ENCODE measurements at places on chromosomes 4 and X.

DNA sequence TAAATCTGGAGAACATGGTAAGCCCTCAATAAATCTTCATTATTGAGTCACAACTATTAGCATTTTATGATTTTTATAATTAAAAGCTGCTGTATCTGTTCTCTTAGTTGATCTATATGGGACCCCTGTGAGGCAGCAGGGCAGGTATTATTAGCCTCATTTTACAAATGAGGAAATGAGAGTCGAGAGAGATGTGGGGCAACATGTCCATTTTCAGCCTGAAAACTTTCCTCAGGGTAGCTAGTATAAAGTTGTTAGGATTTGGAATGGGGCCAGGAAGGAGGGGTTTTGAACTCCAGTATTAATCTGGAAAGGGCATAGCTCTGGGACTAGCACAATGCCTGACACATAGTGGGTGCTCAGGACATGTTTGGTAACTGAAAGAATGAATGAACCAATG, 191.7 kb upstream of the GPC4 start:
- DNase-seq: no peak

DNA sequence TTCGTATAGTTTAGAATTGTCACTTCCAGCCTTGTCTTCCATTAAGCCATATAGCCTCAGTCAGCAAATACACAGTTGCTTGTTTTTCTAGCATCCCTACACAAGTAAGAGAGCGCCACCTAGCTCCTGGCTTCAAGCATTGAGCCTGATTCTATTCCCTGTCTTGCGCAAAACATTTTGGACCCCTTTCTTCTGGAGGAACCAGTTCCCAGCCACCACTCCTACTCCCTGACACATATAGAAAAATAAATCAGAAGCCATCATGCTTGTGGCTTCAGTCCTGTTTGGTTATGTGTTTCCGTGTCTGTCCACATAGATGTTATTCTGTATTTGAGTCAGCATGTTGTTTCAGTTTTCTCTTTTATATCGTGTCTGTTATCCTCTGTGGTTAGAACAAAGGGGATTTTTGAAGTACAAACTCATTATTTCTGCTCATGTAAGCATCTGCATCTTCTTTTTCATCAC, 59.9 kb downstream of the GK start:
- DNase-seq: peak; percentile 91

DNA sequence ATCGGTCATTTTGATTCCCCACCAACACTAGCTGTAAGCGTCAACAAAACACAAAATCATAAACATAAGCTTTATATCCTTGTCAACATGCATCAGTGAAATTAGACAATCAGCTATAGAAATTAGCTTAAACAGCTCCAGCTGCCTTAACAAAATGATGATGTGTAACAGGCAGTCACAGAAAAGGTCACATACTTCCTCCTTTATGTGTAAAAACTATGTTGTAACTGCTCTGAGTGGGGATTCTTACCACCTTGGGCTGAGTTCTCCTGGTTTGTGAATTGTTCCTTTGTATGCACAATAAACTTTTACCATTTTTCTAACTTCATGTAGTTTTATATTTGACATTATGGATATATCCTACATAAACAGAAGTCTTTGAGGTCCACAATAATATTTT, 73.9 kb upstream of the MAP9 start:
- DNase-seq: no peak

DNA sequence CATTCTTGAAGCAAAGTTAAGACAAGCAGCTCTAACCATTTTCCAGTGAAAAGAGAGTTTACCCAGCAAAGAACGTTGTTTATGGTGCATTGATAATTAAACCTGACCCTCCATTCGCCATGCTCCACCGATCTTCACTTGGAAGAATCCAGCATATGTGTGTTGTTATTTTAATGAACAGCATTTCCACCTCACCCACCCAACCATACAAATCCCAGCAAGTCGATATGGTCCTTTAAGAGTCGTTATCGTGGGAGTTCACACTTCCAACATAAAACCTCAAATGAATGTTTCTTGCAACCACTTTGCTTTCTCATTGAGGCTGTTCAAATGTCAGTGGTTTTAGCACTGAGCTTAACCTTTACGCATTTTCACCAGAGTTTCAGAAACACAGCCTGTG, 147.4 kb upstream of the LDB2 start:
- DNase-seq: no peak

DNA sequence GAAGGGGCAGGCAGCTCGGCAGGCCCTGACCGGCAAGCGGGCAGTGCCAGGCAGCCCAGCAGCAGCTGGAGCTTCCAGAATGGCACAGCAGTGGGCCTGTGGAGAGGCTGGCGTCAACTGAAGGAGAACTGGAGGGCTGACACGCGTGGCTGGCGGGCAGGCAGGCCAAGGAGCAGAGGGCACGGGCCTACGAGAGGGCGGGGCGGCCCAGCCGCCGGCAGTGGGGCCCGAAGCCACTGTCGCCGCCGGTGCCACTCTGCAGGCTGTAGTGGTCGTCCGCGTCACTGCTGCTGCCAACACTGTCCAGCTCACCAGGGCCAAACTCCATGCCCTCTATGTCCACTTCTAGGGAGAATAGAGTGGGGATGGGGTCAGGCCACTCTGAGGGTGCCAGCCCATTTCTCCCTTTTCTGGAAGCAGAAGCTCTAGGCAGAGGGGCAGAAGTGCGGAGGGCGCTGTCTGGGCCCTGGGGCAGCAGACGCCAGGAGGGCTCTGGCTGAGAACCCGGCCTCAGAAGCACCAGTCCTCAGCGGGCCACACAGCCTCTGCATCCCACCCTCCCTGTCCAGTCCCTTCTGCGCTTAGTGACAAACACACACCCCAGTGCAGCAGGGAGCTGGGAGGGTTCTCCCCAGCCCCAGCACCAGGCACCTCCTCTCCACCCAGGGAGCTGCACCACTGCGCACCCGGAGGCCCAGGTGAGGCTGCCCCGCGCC, 8.6 kb upstream of the HAUS3 start:
- no peak for DNase-seq

DNA sequence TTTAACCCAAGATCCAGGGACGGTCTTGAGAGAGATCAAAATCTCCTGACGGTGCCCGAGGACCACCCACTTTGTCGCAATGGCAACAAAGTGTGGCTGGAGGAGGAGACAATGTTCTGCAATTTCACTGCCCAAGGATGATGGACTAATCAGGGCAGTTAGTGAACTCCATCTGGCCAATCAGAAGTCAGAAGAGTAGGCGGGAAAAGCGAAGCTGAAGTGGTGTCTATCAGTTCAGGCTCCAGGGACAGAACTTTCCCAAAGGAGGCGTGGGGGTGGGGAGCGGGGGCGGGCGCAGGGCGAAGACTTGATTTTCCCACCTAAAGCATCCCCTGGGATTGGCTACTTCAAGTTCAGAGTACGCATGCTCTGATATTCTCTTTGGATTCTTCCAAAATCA, 25.6 kb downstream of the SPACA5B start:
- no peak for DNase-seq

- DNase-seq: no peak
Observed at GRCh38 chr4:122541996-122542395, 78.9 kb downstream of the IL21 start.

DNA sequence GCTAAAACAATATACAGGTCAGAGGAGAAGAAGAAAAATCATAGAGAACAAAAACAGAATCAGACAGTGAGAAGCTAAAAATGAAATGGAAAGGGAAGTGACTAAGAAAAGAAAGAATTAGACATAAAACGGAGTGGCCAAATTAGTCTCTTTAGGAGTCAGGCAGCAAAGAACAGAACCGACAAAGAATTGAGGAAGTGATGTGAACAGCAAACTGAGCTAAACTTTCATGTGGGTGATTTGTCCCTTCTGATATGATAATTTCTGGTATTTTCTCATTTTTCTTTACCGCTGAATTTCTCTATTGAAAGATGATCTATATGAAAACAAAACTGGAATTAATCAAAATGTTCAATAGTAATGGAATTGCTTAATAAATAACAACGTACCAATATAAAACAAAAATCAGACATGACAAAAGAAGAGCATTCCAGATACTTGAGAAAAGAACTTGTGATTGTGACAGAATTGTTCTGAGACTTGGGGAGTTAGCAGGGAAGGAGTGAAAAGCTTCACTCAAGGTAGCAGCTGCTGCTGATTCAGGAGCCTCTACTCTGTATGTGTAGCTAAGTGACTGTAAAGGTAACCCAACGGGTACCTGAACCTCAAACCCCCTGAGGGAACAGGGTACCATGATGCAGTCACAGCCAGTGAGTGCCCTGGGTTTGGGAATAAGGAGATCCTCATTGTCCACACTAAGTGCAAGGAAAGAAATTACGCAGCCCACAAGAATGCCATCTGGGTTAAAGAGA, 8.8 kb downstream of the TAPT1 start:
- peak; percentile 36 for DNase-seq

DNA sequence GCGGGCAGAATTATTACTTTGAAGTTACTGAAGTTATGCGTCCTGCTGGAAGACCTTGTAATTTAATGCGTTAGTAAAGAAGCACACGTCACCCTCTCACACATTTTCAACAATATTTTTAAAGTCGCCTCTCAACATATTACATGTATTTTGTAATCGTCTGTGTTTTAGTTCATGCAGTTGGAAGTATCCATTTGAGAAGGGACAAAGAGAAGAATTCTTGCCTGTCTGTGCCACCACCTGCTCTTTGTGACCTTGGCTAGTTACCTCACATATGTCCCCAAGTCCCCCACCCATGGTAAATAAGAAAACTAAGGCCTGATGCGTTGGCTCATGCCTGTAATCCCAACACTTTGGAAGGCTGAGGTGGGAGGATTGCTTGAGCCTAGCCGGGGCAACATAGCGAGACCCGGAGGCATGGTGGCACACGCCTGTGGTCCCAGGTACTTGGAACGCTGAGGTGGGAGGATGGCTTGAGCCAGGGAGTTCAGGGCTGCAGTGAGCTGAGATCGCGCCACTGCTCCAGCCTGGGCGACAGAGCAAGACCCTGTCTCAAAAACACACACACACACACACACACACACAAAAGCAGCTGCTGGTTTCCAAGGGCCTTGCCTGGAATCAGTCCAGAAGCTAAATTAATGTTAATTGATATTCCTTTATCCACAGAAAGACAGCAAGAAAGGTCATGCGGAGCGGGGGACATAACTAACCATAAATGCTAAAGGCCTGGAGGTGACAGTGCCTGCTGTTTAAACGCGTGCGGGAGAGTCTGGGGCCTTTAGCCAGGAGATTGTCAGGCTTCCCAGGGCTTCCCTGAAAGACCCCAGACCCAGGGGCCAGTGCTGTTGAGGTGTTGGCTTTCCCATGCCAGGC, 811 bp downstream of the TMEM187 start:
- no peak for DNase-seq

DNA sequence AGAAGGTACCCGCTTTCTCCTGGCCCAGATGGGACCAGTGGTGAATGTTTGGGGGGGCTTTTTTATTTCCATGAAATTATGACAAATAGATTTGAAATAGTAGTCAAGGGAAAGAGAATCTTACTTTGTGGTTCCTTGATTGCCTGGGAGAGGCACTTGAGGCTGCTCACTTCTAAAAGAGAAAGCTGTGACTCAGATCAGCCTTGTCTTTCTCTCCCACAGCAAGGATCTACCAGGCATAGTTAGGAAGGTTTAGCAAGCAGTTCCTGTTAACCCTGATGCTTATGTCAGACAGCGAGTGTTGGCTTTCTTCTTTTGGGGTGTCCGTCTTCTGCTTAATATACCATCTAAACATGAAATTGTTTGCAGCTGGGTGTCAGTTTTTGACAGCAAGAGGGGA, 114.5 kb downstream of the TSPAN7 start:
- peak; percentile 14 for DNase-seq

- DNase-seq: no peak
Observed at GRCh38 chrX:8647176-8647575, 84.8 kb downstream of the ANOS1 start.

DNA sequence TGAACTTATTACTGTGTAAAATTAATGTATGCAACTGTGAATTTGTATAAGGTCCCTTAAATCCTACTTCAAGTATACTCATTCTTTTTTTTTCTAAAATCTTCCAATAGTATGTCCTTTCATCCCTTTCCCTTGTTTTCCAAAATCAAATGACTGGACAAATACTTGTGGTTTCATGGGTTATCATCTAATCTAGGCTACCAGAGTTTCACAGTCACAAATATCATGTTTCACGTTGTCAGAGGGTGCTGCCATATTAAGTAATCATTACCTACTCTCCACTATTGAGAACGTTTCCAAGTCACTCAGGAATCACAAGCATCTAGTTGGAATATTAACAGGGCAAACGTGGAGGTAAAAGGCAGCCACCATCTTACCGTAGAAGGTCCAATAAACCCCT, 1235.0 kb upstream of the TENM3 start:
- no peak for DNase-seq

DNA sequence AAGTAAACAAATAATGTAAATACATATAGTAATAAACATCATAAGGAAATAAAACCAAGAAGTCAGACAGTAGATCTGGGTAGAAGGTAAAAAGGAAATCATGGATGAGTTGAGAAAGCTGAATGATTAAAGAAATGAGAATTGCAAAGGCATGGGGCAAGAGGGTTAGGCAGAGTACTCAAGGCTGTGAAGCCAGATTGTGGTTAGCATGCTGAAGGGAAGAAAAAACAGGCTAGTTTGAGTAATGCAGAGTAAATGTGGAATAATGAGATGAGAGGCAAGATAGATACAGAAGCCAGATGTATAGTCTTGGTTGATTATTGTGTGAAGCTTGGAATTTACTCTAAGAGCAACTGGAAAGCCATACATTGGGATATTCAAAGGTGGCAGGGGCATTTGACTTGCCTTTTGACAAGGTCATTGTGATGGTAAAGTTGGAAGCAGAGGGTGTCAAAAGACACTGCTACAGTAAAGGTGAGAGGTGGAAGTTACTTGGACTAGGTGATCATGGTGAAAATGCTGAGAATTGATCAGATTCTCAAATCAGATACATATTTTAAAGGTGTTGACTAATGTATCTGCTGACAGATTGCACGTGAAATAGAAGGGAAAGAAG, 307.0 kb downstream of the FSTL5 start:
- DNase-seq: no peak
